ENCODE measurements at places on chromosomes 2 and 18.

DNA sequence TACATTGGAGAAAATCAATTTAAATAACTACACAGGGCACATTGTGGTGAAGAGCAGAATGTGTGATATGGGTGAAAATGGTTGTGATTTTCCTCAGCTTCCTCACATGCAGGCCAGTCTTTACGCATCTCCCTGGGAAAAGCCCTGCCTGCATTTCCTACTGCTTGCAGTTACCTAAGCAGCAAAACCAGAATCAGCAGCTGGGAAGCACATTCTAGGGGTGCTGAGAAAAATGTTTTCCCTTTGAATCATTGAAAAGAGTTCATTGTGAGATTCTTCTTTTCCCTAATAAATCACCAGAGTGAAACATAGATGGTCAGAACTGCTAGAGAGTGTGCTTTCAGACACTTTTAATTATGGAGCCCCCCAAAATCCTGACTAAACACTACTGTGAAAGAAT lies 656.0 kb downstream of the TDRD15 start:
- no peak for DNase-seq

DNA sequence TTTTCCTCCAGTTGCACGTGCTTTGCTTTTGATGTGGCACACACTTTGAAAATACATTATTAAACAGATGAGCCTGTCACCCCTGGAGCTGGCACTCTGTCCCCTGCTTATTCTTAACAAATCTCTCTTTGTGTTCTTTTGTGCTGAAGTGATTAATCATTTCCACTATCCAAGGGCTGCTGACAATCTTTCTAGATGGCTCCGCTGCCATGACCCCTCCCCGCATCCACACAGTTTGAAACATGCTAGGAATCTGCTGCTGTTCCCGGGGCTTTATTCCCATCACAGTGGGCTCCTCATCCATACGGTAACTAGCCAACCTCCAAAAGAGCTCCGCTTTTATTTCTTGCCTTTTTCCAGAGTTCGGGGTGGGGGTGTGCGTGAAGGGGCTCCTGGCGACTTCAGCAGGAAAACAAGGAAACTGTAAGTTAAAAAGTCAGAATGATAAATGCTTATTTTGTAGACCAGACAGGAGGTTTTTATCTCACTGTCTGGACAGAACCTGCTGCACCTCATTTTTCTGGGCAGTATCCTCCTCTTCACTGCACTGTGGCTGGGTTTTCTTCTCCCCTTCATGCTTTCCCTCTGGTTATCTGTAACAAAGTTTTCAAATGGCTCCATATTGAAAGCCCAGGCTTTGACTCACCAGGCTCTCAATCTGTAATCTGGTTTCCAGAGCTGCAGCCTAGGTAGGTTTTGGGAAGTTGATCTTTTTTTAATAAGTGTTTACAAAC lies 319.7 kb downstream of the AFF3 start:
- DNase-seq = no peak

DNA sequence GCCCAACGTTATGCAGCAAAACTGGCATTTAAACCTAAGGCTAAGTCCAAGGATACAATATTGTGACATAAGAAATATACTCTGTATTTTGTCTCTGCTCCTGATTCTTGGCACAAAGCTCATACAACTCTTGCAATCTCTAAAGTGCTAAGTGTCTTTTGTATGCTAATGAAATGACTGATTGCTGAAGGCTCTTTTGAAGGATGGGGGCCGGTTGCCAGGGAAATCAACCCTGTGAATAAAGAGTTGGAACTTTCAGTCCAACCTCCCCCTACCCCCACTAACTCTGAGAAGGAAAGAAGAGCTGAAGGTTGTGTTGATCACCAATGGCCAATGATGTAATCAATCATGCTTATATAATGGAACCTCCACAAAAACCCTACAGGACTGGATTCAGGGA lies 40.3 kb downstream of the SESTD1 start:
- no peak for DNase-seq

GRCh38 chr2:240161087-240161750 lies 20.8 kb upstream of the OTOS start:
- no peak for DNase-seq

DNA sequence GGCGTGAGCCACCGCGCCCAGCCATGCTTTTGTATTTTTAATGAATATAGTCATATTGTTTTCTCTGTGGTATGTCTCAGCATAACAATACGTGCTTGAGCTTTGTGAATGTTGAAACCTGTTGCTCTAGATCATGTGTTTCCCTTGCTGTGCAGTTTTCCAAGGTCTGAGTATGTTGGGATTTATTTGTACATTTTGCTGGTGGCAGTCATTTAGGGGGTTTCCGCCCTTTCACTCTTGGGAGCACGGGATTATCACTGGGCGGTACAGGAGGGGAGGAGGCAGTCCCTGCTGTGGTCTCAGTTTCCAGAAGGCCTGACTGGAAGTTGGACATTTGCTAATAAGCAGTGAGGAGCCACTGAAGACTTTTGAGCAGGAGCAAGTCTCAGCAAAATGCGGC lies 24.9 kb upstream of the CATIP start:
- DNase-seq = no peak

DNA sequence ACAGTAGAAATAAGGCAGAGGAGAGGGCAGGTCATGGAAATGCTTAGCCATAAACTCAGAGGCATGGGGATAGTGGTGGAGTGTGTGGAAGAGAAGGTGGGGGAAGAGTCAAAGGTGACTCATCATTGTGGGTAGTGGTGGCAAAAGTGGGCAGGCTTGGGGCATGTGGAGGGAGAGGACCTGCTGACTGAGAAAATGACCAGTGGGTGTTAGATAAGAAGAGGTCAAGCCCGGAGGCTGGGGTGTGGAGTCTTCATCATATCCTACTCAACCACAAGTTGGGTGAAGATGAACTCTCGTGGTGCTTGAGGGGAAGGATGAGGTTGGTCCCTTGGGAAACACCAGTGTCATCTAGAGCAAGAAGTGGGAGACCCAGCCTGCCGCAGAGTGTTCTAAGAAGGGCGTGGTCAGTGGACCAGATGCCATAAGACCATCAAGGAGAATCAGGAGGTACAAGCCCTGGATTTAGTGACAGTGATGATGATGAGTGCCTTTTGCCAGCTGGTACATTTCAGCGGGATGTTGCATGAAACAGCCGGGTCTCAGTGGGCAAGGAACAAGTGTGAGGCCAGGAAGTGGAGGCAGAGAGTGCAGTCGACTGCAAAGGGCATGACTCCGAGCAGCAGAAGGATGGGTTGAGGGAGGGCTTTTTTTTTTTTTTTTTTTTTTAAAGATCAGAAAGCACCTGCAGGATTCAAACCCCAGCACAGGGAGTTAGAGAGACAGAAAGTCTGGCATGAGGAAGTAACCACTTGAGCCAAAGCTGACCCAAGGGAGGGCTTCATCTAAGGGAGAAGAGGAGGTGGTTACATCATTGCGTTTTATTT lies 122.6 kb upstream of the SPRED2 start:
- no peak for DNase-seq

- DNase-seq = no peak
Observed at GRCh38 chr18:49697757-49698524, 115.4 kb downstream of the ACAA2 start.

DNA sequence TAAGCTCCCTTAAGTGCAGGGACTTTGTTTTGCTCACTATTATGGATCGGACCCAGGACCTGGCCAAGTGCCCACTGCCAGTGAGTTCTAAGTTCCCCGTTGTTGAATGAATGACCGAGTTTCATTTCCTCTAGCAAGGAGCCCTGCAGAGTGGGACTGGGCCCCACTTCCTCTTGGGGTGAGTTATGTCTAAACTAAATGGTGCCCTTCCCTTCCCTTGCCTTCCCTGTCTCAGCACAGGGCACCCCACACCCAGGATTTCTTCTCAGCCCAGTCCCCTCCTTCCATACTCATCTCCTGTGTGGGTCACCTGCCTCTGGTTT lies 195.3 kb upstream of the HS6ST1 start:
- no peak for DNase-seq

- DNase-seq = no peak
Observed at GRCh38 chr18:37714691-37715090, 149.1 kb upstream of the CELF4 start.

GRCh38 chr2:38601463-38602135 lies 1.1 kb downstream of the HNRNPLL start:
- no peak for DNase-seq

- no peak for DNase-seq
Observed at GRCh38 chr2:218859988-218860831, 605 bp downstream of the WNT6 start.

- no peak for DNase-seq
Observed at GRCh38 chr2:150624001-150624401, 136.5 kb upstream of the RND3 start.

DNA sequence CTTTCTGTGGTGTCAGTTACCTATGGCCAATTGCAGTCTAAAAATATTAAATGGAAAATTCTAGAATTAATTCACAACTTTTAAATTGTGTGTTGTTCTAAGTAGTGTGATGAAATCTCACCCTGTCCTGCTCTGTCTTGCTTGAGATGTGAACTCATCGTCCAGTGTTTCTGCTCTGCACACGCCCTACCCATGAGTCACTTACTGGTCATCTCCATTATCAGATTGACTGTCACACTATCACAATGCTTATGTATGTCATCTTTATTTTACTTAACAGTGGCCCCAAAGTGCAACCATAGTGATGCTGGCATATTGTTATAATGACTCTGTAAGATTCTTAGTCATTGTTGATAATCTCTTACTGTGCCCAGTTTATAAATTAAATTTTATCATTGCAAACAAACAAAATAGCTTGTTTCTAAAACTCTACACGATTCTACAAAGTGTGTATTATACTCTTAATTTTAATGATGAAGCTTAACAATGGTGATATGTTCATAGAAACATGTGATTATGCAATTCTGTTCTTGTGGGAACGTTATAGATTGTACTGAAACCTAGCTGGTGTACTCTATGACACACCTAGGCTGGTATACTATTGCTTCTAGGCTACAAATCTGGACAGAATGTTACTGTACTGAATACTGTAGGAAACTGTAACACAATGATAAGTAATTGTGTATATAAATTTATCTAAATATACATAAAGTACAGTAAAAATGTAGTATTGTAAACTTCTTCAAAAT lies 1086.8 kb upstream of the PIK3C3 start:
- no peak for DNase-seq

GRCh38 chr2:162245781-162246180 lies 2.5 kb upstream of the FAP start:
- DNase-seq = no peak

DNA sequence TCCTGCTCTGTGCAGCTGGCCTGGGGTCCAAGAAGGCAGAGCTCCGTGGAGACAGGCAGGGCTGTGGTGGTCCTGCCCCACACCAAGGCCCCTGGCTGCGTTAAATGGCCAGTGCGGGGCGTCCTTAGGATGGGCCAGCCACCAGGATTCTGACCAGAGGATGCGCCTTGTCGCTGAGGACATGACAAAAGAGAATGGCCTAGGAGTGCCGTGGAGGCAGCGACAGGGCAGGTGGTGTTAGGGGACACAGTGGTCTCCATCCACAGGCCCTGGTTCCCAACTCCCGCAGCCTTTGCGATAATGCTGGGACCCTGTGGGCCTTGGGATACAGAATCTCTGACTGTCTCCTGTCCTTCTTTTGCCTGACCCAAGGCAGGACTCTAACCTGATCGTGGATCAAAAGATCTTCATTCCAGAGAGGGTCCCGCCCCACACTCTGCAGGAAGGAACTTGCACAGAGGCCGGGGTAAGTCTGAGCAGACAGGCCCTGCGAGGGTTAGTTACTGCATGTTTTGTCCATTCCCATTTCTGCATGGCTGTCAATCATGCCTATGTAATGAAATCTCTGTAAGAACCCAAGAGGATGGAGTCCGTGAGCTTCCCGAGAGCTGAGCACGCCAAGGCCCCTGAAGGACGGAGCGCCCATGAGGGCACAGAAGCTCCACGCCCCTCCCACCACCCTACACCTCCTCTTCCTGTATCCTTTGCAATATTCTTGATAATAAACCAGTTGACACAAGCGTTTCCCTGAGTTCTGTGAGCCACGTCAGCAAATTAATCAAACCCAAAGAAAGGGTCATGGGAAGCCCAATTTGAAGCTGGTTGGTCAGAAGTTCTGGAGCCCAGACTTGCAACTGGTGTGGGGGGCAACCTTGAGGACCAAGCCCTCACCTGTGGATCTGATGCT lies 251.5 kb upstream of the SALL3 start:
- no peak for DNase-seq
